ENCODE measurements at places on chromosomes 3 and 15.

- DNase-seq: no peak
Observed at GRCh38 chr15:93703092-93703739, 528.1 kb upstream of the MCTP2 start.

DNA sequence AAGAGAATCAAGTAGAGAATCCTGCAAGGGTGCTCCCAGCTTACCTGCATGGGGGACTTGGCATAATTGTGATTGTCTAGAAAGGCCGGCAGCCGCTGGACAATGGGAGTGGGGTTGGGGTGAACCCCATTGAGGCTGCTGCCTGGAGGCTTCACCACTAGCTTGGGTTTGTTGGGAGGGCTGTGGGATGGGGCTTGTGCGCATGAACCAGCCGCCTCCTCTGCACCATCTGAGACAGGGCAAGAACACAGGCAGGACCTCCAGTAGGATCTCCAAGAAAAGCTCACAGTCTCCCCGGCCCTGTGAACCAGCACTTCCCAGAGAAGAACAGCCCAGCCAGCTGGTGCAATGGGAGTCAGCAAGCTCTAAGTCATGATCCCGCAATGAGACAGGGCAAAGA lies 39.8 kb downstream of the SEMA3G start:
- DNase-seq: no peak

DNA sequence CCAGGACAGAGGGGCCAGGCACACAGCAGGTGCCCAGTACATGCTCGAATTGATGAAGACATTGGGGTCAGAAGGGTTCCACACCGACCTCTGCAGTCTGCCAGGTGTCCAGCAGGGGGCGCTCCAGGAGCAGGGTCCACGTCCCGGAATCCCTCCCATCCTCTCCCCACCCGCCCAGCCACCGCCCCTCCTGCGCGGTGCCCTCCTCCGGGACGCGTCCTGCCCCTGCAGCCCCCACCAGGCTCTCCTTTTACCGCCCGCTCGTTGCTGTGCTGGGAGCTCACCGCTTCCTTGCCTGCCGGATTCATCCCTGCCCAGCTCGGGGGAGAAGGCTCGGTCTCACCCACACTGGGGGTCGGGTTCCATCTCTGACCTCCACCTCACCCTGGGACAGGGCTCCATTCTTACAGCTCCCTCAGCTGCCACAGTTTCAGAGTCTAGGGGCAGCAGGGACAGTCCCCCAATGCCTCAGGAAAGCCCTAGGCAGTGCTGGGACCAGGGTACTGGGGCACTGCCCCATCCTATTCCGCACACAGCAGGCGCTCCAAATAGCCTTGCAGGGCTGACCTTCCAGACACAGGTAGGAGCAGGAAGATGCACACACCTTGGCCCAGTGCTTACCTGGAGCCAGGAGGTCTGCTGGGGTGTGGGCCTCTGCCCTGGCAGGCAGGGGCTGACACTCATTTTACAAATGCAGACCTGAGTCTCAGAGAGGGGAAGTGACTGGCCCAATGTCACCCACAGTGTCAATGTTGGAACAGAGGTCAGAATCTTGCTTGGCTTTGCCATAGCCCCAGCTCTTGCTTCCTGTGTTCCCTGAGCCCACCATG lies 31.0 kb downstream of the GRIP2 start:
- peak; percentile 71 for DNase-seq

DNA sequence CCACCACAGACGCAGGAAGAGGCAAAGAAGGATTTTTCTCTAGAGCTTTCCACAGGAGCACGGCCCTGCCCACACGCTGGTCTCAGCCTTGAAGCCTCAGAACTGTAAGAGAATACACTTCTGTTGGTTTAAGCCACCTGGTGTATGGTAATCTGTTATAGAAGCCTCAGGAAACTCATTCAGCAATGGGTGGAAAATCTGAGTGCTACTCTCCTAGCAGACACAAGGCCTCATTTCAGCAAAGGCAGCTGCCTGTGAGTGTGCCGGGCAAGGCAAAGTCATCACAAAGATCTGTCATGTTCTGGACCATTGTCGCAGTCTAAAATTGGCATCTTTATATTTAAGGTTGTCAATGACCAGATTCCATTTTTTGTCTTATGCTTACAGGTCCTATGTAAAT lies 31.0 kb downstream of the ATP10A start:
- DNase-seq: no peak

GRCh38 chr3:72798552-72799195 lies 49.6 kb downstream of the SHQ1 start:
- DNase-seq: no peak

DNA sequence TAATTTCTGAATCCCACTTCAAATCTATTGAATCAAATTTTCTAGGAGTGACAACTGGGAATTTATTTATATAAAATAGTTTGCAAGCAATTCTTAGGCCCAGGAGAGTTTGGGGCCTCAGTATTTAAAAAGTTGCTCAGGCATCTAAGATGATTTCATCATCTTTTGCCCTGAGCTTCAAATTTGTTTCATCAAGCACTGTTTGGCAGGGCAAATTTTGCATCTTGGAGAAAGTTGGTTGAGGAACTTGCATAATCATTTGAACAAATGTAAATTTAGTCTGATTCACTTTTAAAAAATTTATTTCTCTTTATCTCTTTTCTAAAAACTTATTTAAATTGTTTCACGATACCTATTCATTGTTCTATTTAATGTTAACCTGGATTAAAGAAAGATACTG lies 702.8 kb downstream of the SI start:
- no peak for DNase-seq

GRCh38 chr15:52121896-52122295 lies 9.3 kb upstream of the BCL2L10 start:
- DNase-seq: no peak

DNA sequence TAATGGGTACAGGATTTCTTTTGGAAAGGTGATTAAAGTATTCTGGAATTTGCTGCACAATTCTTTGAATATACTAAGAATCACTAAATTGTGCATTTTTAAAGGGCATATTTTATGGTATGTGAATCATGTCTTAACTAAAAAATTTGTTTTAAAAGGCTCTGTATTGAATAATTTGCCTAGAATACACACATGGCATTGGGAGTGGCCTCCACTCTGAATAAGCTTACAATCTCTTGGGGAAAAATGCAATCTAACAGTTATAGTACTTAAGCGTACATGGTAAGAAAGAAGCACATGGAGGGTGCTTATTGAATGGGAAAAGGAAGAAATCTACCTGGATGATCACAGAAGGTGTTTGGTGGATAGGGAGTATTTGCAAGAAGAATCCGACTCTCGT lies 385.1 kb downstream of the LPP start:
- no peak for DNase-seq

DNA sequence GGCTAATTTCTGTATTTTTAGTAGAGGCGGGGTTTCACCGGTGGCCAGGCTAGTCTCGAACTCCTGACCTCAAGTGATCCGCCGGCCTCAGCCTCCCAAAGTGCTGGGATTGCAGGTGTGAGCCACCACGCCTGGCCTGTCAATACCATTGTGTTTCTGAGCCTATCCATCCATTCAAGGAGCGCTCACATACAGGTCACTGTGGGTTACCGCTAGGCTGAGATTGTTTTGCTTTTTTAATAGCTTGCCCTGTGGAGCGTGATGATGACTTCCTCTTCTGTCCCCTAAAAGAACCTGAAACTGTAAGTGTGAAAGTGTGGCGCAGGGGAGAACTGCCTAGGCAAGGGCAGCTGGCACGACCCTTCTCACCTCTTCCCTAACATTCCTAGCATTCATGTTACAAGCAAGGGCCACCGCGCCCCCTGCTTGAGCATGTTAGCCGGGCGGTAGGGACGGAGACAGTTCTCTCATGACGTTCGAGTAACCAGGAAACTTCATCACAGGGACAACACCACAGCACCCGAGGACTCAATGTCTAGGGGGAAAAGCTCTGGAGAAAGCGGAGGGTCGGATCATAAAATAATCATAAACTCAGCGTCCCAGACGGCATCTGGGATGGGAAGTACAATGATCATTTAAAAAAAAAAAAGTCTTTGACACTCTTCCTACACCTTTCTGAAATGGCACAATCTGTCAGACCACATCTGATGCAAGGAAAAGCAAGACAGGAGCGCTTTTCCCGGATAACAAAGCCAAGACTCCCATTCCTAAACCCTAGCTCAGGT lies 790 bp downstream of the LAMP3 start:
- DNase-seq: peak; percentile 25

DNA sequence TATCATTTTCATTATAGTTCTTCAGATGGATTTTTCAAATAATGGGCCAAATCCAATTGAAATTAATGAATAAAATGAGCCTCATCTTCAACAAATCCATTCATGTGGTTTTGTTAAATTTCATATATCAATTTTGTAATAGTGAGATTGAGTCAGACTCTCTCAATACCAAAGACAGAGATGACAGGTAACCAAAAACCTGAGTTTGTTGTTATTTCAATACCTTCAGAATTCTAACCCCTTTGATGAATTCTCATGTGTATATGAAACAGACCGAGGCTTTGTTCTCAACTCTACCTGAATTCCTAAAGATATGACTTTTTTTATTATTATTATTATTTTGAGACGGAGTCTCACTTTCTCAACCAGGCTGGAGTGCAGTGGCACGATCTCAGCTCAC lies 92.8 kb downstream of the FOXP1 start:
- no peak for DNase-seq

- DNase-seq: no peak
Observed at GRCh38 chr3:145429546-145429945, 731.4 kb downstream of the PLOD2 start.

DNA sequence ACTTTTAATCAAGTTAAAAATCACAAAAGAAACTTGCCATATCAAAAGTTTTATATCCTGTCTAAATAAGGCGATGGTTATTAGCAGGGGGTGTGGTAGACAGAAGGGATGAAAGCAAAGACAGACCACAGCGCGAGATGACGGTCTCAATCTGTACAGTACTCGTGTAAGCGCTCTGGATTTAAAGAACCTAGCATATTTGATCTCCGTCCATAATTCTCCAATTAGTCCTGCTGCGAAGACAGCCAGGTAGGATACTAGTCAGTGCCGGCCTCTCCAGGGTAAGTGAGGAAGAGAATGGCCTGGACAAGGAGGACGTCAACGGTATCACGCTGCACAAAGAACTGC lies 701 bp downstream of the SGO1 start:
- DNase-seq: peak; percentile 59

- DNase-seq: no peak
Observed at GRCh38 chr3:169403855-169404519, 259.5 kb downstream of the MECOM start.

- peak; percentile 16 for DNase-seq
Observed at GRCh38 chr15:77251662-77252061, 168.2 kb downstream of the PEAK1 start.

GRCh38 chr15:22856659-22857058 lies 18.2 kb downstream of the NIPA2 start:
- no peak for DNase-seq

GRCh38 chr15:66724732-66725463 lies 22.9 kb downstream of the SMAD6 start:
- DNase-seq: no peak

DNA sequence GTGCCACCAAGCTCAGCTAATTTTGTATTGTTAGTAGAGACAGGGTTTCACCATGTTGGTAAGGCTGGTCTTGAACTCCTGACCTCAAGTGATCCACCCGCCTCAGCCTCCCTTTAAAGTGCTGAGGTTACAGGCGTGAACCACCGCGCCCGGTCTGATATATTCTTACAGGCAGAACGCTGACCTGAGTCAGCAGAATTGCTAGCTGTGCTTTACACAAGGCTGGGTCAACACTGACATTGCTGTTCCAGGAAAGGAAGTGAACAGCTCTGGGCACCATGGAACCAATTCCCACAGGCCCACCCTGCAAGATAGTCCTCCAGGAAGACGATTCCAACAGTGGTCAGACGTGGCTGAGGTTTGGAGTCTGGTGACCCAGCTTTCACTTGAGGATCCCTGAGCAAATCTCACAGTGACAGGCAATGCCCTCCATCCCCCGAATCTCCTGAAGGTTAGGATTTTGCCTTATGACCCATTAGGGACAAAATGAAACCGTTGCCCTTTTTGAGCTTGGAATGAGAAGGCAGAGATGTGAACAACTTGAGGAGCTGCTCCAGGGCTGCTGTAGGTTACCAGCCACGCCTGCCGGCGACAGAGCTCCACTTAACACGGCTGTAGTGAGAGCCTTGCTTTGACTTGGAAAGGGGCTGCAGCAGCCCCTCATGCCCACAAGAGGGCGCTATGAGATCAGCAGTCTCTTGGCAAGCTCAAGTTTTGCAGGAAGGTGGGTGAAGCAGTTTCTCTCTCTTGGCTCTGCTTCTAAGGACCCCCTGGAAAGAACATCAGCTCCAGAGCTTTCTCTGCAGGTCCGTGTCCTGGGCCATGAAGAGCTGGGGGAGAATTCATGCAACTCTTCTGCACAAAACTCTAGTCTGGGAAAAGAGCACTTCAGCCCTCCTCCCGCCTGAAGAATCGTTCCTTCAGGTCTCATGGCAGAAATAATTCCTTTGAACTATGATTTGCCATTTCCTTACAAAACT lies 74.1 kb downstream of the SENP2 start:
- DNase-seq: peak; percentile 91

DNA sequence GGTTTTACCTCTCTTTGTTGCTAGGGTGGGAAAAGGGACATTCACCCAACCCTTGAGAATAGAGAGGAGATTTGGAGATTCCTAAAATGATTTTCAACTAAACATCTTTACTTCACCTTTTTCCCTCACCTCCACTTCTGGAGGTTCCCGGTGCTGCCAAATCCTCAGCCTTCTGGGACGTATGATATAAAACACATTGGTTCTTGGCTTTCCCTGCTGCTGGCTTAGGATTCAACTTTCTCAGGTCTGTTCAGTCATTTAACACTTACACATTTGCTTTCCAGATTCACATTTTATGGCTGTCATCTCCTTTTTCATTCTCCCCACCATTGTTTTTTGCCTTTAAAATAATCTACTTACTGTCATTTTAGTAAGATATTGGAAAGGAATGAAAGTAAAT lies 106.6 kb downstream of the PIK3R4 start:
- DNase-seq: no peak

DNA sequence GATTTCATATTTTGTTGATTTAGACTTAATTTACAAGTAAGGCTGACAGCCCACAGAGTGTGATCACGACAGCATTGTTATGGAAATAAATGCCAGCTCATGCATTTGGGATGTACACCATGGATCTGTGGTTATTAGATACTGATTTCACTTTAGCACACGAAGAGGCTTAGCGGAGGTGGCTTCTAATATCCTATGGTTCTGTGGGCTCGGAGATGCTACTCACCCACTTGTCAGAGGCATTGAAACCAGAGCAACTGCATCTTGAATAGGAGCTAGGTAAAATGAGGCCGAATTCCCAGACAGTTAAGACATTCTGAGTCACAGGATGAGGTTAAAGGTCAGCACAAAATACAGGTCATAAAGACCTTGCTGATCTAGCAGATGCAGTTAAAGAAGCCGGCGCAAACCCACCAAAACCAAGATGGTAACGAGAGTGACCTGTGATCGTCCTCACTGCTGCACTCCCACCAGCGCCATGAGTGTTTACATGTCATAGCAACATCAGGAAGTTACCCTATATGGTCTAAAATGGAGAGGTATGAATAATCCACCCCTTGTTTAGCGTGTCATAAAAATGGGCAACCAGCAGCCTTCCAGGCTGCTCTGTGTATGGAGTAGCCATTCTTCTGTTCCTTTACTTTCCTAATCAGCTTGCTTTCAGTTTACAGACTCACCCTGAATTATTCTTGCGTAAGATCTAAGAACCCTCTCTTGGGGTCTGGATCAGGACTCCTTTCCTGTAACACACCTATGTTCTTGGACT lies 117.5 kb downstream of the PGPEP1L start:
- no peak for DNase-seq

Data from hematopoietic multipotent progenitor cell treated with erythropoietin and hydrocortisone succinate and interleukin-3 and kit ligand, for 6 days (in vitro differentiated cells).